ENCODE measurements at places on chromosomes 6 and 20.
A peak's percentile ranks its signal among the peaks of the same experiment; 100 is the strongest.

GRCh38 chr6:75418233-75418632, 75.4 kb downstream of the FILIP1 start:
- DNase-seq, result no peak

DNA sequence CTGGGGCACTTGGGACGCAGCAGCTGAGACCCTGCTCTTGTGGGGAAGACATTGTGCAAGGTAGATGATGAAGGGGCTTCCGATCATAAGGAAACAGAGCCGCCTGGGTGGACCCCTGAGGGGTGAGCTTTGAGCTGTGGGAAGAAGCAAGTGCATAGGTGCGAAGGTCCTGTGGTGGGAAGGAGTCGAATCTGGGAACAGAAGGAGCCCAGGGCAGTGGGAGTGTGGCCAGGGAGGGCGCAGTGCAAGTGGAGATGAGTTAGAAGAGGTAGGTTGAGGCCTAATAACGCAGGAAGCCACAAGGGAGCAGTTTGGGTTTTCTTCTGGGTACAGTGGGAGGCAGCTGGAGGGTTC, 10.3 kb downstream of the RBM38 start:
- no peak for DNase-seq

- peak; percentile 51 for DNase-seq
Observed at GRCh38 chr6:157184202-157185015, 138.9 kb downstream of the TMEM242 start.

- no peak for DNase-seq
Observed at GRCh38 chr6:33317419-33317668, 200 bp downstream of the ZBTB22 start.

DNA sequence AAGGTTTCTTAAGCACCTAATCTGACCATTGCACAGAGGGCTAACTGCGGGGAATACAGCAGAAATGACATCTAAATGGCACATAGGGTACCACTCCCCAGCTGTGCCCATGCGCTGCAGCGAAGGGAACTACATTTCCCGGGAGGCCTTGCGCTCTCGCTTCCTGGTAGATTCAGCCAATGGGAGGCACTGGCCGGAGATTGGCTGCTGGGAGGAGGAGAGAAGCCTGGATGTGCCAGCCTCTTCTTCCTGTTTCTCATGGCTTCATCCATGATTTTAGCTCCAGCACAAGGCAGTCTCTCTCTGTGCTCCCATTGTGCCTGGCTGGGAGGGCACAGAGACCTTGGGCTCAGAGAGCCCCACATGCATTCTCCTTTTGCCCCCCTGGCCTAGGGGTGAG, 101.7 kb upstream of the FOXA2 start:
- no peak for DNase-seq

All from T-cell (primary cell).